Hindlimb muscle (tissue), 1 donor: ENCODE measurements at places on chromosomes 3 and 15.
A peak's percentile ranks its signal among the peaks of the same experiment; 100 is the strongest.

GRCh38 chr3:9041626-9042025 lies 78.4 kb upstream of the RAD18 start:
- no peak for DNase-seq

GRCh38 chr3:45890405-45890804 lies 4.1 kb downstream of the CCR9 start:
- DNase-seq = no peak

- no peak for DNase-seq
These were observed 50.7 kb upstream of the CCR2 start for GRCh38 chr3:46303240-46303639.

DNA sequence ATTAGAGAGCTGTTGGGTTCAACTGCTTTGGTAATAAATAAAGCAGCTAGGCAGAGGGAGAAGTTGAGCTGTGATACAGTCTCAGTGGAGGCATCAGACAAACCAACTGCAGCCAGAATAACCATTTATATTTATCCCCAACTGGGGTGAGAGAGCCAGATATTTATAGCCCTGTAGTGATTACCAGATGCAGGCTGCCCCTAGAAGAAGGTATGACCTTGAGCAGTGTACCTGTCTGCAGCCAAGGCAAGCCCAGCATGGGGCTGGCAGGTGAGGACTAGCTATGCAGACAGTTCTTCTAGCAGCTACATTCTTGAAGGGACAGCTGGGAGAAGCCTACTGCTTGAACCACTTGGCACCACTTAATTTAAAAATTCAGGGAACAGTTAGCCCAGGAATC lies 144.4 kb upstream of the EPHA3 start:
- DNase-seq = no peak

DNA sequence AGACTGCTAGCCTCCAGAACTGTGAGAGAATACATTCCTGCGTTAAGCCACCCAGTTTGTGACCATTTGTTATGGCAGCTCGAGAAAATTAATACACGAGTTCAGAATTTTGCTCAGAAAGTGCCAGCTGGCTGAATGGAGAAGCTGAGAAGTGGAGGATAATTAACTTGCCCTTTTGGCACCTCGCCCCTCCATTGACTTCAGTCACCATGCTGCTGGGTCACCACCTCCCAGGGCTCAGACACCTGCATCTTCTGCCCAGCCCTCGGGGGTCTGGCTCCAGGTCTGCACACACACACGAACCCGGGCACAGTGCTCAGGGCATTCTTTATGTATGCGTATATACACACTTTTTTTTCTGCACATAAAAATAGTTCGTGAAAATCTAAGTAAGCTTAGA lies 32.0 kb downstream of the AMOTL2 start:
- DNase-seq = no peak

GRCh38 chr15:62809115-62809967 lies 233.2 kb upstream of the TPM1 start:
- DNase-seq = no peak

- no peak for DNase-seq
These were observed 24.9 kb downstream of the CX3CR1 start for GRCh38 chr3:39254806-39255449.

- no peak for DNase-seq
These were observed 18.7 kb downstream of the IGSF11 start for GRCh38 chr3:119015942-119016341.

GRCh38 chr15:94042180-94042928 lies 189.0 kb upstream of the MCTP2 start:
- no peak for DNase-seq

GRCh38 chr15:88012233-88012632 lies 244.3 kb downstream of the NTRK3 start:
- no peak for DNase-seq

DNA sequence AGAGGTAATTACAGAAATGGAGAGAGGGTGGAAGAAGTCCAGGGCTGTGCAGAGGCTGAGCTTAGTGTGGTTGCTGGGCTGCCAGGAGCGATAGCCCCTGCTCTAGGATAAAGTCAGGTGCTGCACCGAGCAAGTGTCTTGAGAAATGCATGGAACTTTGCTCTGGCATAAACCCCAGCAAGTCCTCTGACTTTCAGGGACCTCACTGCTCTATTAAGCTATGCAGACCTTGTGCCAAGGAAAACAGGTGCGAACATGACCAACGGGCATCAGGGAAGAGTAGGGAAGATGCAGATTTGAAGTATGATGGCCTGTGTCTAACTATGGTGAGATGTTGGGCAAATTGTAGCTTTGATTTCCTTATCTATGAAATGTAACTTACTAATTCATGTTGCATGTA lies 416.8 kb downstream of the NR2F2 start:
- no peak for DNase-seq

GRCh38 chr3:64541803-64542202 lies 146.0 kb downstream of the ADAMTS9 start:
- DNase-seq = no peak

DNA sequence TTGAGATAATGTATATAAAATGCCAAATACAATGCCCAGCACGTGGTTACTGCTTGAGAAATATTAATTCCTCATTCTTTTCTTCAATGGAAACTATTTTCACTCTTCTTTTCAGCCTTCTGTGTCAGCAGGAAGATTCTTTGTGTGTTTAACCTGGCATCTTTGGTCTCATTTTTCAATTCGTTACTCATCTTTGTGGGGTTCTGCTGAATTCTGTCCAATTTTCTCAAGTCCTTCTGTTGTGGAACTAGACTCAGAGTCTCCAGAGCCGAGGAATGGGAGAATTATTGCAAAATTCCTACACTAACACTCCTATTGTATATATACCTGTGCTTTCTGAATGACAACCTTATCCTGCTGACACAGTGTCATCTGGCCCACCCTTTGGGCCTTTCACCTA lies 96.8 kb upstream of the RGMA start:
- no peak for DNase-seq

DNA sequence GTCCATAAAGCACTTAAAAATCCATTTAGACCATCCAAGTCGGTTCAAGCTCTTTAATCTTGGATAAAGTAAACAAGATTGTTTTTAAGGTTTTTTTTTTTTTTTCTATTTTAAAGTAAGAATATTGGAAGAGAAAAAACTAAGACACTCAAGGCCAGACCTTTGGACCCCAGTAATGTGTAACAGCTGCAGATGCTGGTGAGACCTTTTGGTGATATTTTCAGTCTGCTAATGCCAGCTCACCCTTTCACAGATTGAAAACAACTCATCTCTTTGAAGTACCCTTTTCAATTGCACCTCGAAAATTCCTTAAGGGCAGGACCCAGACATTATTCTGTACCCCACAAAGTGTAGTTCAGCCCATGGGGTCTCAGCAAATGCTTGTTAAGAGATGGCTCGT lies 260.7 kb upstream of the CTNNB1 start:
- no peak for DNase-seq

GRCh38 chr3:195401943-195402342 lies 40.9 kb downstream of the ACAP2 start:
- DNase-seq = no peak

DNA sequence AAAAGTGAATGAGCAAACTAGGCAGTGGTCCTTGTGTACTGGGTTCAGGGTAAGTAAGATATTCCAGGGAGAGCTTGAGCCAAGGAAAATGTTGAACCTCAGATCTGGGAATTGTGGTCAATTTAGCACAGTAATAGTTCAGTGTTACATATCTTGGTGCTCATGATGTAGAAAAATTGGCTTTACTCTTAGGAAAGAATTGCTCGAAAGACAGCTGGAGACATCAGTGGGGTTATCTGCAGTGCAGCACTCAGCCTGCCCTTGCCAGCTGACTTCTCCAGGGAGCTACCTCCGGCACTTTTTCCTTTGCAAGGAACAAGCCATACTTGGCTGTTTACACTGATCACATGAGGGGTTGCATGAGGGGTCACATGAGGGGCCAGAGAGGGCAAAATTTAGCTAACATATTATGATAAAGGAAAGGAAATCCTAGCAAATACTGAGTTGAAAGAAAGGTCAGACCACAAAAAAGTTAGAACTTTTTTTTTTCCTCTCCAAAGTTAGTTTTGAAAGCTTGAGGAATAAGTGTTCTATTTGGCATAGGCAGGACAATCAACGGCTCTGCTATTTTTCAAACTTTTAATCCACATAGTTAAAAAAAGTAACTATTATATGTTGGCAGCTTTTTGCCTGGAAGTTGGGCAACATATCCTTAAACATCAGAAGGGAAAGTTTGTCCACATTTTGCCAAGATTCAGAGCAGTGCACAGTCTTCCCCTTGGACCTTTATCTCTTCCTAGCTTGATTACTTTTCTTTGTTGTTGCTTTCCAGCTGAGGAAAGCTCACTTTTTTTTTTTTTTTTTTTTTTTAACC lies 92.4 kb downstream of the COL6A6 start:
- DNase-seq = peak; percentile 92

DNA sequence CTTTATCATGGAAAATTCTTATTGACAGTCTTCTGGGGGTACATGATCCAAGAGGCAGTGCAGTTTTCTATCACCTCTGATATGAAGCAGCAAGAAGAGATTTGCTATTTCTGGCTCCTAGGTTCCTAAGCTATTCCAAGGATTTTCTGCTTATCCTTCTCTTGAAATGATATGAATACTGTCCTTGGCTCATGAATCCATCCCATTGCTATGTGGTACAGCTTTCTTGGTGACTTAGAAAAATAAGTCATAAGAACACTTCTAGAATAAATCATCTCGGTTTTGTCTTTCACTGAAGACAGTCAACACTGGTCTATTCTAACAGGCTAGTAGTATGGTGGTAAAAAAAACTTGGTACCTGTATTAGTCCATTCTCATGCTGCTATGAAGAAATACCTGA lies 333.6 kb upstream of the RASGRP1 start:
- DNase-seq = no peak

DNA sequence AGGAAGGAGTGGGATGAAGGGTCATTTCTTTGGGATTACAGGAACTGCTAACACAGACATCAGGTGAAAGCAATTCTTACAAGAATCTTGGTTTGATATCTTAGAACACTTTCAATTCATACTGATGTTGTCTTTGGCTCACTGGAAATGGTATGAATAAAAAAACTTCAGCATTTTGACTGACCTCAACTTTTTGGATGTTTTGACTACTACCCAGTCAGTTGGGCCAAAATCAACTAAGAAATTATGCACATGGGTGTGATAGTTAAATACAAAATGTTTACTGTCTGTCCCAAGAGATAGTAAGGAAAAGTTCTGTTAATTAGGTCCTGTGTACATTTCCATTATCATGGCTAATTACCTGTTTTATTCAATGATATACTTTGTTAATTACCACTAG lies 165.5 kb upstream of the LRIG1 start:
- DNase-seq = no peak

DNA sequence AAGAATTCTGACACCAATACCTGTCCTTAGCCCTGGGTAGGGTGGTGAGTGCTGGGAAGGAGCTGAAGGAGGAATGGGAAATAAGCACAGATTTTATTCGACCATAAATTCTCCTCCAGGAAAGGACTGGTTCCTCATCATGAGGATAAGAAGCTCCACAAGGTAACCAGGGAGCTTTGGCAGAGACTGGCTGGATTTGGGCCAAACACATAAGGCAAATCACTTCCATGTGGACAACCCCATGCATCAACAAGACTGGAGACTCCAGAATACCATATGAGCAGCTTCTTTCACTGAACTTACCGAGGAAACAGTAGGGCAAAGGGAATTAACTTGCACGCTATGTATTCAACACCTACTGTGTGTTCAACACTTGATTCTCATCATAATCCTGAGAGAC lies 312.5 kb downstream of the NTRK3 start:
- peak; percentile 38 for DNase-seq

DNA sequence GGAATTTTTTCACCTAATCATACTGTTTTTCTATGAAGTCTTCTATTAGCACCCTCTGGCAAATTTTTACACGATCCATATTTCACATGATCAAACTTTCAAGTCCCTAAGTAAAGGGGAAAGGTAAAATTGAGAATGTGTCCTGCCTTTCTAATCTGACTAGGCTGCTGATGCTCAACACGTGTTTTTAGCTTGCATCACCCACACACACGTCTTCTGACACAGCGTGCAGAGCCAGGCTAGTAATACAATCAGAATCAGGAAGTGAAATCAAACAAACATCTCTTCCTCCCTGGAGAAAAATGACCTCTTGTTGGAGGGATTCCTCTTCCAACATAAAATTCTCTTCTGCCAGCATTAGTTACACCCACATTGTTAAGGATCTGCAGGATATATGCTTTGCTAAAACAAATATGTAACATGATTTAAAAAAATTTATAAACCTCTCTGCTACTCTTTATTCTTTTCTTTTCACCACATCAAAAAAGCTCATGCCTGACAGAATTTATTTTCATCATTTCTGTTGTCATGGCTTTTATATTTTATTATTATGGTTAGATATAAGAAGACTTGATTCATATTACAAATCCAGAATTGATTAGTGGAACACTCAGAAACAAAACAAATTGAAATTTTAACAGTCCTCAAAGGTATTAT lies 122.4 kb downstream of the RAP2B start:
- peak; percentile 76 for DNase-seq

DNA sequence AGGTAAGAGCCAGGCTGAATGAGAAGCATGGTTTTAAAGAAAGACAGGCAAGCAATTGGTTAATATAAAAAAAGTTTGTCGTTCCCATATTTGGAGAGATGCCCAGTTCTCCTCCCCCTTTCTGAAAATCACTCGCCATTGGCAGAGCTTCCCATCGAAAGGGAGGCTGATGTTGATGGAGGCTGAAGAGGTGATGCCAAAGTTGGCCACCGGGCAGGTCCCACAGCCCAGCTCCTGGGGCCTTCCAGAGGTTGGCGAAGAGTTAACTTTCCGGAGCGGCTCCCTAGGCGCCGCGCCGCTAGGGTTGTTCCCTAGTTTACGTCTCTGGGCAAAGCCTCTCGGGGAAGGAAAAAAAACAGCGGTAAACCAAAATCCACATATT lies 793 bp downstream of the PCOLCE2 start:
- DNase-seq = peak; percentile 37

DNA sequence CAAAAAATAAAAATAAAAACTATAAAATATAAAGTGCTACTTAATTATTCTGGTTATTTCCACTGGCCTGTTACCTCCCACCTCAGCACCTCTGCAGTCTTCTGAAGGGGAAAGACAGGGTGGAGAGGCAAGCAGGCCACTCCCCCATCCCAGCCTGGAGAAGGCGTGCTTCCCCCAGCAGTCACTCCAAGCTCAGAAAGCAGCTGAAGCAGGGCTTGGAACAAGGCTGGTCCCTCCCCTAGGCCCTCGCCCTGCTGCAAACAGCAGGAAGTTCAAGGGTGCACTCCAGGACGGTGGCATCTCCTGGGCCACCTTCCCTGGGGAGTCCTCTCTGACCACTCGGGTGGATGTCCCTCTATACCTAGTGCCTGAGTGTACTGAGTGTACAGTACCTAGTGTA lies 21.4 kb downstream of the CACNA2D2 start:
- DNase-seq = no peak

- peak; percentile 70 for DNase-seq
These were observed 81.8 kb downstream of the WWTR1 start for GRCh38 chr3:149575961-149576564.

DNA sequence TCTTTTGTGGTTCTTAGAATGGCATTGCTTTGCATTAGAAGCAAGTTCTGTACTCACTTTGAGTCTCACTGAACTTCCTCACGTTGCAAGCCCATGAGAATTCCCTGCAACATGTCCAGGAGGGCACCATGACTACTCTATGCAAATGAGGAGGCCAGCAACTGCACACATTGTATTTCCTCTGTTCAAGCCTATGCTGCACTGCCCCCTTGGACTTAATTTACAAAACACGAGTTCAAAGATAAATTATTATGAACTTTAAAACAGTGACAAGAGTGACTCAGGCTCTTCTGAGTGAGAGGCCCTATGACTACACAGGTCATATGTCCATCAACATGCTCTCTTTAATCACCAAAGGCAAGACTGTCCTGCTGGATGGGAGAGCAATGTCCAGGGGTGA lies 484.2 kb upstream of the ATP11B start:
- DNase-seq = no peak
